ENCODE measurements at places on chromosomes 2 and 18. TPM values are rescaled to one million over a fixed set of nuclear protein-coding genes. Genes with fewer than 3 reads are reported as not detected.

The SERPINB3 gene
- not detected for total RNA-seq

The KIAA2012 gene
- not detected for total RNA-seq

The PLEK gene
- total RNA-seq: 3.9 TPM

The CDH19 gene
- total RNA-seq: not detected

The EDAR gene
- total RNA-seq: 0.07 TPM

The FEV gene
- total RNA-seq: not detected

The CHRND gene
- not detected for total RNA-seq

The SFTPB gene
- not detected for total RNA-seq
